ENCODE measurements at places on chromosomes 6 and 20.

GRCh38 chr6:164346631-164347030 is 932.1 kb downstream of the QKI start:
- no peak for DNase-seq

- no peak for DNase-seq
Observed at GRCh38 chr6:134454794-134455193, 136.9 kb upstream of the SGK1 start.

GRCh38 chr20:13873831-13874230 is 89.0 kb downstream of the NDUFAF5 start:
- DNase-seq = no peak

- peak; percentile 23 for DNase-seq
Observed at GRCh38 chr6:19024737-19025136, 637.6 kb downstream of the RNF144B start.

DNA sequence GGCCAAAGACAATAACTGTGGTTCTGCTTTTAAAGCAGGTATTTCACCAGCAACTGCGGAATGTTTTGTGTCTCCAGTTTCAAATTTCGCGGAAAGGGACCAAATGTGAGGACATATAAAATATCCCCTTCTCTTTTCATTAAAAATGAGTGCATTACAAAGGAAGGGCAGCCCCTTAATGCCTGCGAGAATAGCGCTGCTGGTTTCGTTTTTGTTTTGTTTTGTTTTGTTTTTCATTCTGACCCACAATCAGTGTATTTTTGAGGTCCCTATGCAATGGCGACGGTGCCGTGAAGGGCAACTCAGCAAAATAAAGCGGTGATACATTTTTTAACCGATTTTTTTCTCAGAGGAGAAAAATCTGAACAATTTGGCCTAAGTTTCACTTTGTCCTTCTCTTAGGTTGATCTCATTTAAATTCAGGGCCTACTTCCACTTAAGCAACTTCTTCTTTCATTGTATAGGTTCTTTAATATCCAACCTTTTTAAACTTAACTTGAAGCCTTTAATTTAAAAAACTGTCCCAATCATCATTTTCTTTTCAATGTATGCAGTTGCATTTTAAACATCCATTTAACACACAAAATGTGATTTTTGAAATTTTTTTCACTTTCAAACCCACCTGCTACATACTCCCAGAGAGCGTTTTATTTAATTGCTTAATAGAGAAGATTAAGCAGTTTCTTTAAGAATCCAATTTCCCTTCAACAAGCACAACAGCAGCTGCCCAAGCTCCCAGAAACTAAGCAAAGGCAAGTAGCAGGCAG is 2.9 kb upstream of the HIVEP2 start:
- DNase-seq = no peak

- DNase-seq = no peak
Observed at GRCh38 chr6:31528307-31528777, 420 bp upstream of the MCCD1 start.
